Aortic smooth muscle cell (primary cell): ENCODE measurements at places on chromosomes 16 and 17. TPM values are rescaled to one million over a fixed set of nuclear protein-coding genes. Genes with fewer than 3 reads are reported as not detected.

Gene KCNG4
- total RNA-seq: under 0.01 TPM in 1 of 2 replicates, not detected in the other

Gene COPZ2
- 147 and 185 TPM in 2 replicates for total RNA-seq

Gene ZNF750
- total RNA-seq: not detected in 2 replicates

Gene ARL5C
- under 0.01 and 0.06 TPM in 2 replicates for total RNA-seq

Gene GAS2L2
- total RNA-seq: not detected in 2 replicates
